ENCODE measurements at places on chromosomes 16 and 17. TPM values are rescaled to one million over a fixed set of nuclear protein-coding genes. Genes with fewer than 3 reads are reported as not detected.

DNA sequence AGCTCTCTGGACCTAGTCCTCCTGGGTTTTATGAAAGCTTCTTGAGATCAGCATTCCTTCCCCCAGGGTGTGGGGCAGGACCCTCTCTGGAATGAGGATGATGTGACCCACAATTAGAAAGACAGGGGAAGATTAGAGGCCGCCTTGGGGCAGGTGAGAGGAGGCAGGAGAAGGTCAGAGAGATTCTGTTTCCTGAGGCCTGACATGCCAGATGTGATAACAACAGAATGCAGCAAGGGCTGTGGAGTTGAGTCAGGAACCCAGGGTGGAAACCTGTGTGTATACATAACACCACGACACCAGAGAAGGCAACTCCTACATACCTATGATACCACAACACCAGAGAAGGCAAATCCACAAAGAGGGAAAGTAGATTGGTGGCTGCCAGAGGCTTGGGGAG lies 5.4 kb upstream of the SLC5A10 start:
- H3K36me3 ChIP-seq: no peaks in the 10 kb centered on the region
- peaks cover 5% of the 10 kb centered on the region for H3K4me1 ChIP-seq
- no peaks in the 10 kb centered on the region for H3K27me3 ChIP-seq
- no peak overlapping the region for H3K27ac ChIP-seq
- no peak for DNase-seq
- H3K4me3 ChIP-seq: no peak overlapping the region

- no peak overlapping the region for H3K4me3 ChIP-seq
- peaks cover 9% of the 10 kb centered on the region for H3K36me3 ChIP-seq
- H3K4me1 ChIP-seq: no peaks in the 10 kb centered on the region
- H3K27me3 ChIP-seq: no peaks in the 10 kb centered on the region
- no peak overlapping the region for H3K27ac ChIP-seq
Observed at GRCh38 chr16:89281829-89282228, 64.3 kb downstream of the ZNF778 start.

RNF227 gene
- 3.0 TPM for total RNA-seq

CDRT15 gene
- not detected for total RNA-seq
